ENCODE measurements at places on chromosomes 1 and 21.
A peak's percentile ranks its signal among the peaks of the same experiment; 100 is the strongest.

GRCh38 chr21:44527156-44527982 is 12.6 kb downstream of the KRTAP10-1 start:
- DNase-seq: no peak

GRCh38 chr1:151530461-151530860 is 9.6 kb upstream of the TUFT1 start:
- no peak for DNase-seq

- no peak for DNase-seq
Observed at GRCh38 chr1:10621906-10622305, 147.2 kb downstream of the PEX14 start.

DNA sequence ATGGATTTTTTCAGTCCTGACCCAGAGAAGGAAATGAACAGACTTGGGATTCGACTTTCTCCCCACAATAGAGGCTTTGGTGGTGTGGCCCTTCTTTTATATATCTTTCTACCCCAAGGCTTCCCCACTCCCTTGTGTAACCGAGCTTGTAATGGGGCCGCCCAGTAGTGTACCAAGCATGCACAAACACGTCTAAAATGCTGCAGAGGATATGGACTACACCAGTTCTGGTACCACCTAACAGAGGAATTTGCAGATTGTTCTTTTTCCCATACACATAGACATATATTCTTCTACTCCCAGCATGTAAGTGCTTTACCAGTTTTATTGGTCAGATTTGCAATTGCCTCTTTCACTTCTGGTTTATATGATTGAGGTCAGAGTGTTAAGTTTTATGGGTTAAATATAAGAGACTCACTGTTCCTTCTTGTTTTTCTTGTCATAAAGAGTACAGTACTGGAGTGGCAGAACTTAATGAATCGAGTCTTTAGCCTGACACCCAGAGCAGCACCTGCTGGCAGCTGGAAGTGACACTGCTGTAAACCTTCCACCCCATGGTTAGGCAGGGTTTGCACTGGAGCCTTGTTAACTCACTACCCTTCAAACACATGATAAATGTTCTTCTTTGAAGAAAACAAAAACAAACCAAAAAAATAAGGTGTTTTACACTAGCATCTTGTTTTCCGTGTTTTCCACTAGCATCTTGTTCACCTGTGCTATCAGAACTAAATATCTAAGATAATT is 198.6 kb downstream of the PTPRC start:
- no peak for DNase-seq

DNA sequence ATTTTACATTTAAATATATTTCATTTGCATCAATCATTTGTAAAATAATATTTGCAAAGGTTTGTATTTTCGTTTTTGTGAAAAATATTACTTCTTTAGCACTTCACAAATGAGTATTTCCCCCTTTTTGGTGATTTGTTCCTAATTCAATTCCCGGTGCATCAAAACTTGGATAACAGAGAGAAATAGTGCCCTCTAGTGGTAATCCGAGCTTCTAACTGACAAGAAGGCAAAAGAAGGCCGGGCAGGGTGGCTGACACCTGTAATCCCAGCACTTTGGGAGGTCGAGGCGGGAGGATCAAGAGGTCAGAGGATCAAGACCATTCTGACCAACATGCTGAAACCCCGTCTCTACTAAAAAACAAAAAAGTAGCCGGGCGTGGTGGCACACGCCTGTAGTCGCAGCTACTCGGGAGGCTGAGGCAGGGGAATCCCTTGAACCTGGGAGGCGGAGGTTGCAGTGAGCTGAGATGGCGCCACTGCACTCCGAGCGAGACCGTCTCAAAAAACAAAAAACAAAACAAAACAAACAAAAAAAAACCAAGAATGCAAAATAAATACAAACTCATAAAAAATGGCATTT is 137.7 kb downstream of the COL11A1 start:
- DNase-seq: no peak

GRCh38 chr1:107782217-107782845 is 182.6 kb downstream of the VAV3 start:
- no peak for DNase-seq

DNA sequence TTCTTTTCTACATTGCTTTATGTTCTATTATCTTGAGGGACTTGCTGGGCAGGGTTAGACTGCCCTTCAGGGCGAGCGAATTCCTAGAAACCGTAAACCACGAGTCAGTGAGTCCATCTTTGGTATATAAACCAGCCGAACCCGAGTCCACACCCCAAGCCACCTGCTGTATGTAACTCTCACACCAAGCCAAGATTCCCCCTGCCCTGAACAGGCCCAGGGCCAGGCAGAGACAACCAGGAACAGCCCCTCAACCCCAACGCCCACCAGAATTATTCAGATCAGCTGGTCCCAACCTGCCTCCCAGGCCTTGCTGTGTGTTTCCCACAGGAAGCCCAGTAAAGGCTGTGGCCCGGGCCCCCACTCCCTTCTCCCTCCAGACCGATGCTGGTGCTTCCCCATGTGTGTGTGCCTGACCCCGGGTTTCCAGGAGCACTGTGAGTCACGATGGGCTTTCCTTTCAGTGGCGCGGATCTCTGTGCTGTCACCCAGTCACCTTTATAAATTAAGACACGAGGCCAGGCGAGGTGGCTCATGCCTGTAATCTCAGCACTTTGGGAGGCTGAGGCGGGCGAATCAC is 17.1 kb downstream of the KIF17 start:
- no peak for DNase-seq

DNA sequence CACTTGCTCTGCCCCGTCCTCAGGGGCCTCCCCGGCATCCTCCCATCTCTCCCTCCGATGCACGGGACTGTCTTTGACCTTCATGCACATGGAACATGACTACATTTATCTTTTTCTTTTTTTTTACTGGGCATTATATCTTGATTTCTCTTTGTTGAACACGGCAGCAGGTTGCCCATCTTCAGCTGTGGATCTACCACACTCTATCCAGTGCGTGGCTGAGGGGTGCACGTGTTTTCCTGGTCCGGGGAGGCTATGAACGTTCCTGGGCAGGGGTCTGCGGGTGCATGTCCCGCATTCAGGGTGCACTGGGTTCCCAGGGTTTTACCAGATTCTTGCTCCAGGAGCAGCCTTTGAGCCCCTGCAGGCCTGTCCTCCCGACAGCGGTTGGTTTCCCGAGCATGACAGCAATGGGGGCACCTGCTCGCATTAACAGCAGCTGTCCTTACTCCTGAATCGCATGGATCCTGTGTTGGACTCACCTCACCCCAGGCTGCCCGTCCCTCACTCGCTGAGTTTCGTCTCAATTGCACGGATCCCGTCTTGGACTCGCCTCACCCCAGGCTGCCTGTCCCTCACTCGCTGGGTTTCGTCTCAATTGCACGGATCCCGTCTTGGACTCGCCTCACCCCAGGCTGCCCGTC is 7.4 kb downstream of the POFUT2 start:
- DNase-seq: no peak

GRCh38 chr1:187445066-187445465 is 616.3 kb downstream of the PLA2G4A start:
- no peak for DNase-seq

DNA sequence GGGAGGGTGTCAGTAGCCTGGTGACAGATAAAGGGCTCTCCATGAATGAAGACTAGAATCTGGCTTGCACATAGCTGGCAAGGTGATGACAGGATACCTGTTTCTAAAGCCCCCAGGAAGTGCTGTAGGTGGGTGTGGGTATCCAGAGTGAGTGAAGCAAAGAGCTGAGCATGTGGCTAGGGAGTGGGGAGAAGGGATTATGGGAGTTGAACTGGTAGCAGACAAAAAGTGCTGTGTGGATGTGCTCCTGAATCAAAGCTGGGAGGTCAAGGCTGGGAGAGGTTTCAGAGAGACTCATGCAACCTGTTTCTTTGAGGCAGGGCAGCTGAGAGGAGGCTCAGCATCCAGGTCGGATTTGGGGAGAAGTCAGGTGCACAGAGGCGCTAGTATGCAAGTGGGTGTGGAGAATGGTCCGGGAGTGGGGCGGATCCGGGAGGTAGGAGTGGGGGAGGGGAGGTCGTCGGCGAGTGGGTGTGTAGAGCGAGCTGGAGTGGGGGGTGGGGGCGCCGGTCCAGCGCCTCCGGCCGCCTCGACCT is 600 bp downstream of the ASTN1 start:
- DNase-seq: no peak

DNA sequence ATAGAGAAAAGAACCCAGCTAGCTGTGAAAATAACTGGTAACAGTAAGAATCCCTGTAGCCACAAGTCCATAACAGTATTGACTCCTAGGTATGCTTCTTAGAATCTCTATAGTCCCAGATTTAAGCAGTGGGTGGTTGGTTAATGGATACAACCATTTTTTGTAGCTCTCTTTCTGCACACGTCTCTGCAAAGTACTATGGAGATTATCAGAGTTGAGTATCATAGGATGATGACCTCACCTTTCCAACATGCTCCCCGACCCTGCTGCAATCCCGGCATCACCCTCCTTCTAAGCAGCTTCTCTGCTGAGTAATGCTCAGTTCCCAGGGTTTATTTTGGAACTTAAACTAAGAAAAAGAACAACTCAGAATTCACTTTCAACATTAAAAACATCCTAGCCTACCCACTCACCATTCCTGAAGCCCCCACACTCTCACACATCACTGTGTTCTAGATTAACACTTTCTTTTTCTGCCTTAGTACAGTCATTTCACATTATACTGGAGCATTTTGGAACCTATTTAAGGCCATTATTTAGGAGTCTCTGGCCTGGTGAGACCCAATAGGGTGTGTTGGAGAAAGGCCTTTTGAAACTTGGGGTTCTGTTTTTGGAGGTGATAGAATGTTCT is 2.7 kb downstream of the MLLT11 start:
- no peak for DNase-seq

GRCh38 chr1:192442736-192443135 is 125.9 kb downstream of the RGS21 start:
- no peak for DNase-seq

DNA sequence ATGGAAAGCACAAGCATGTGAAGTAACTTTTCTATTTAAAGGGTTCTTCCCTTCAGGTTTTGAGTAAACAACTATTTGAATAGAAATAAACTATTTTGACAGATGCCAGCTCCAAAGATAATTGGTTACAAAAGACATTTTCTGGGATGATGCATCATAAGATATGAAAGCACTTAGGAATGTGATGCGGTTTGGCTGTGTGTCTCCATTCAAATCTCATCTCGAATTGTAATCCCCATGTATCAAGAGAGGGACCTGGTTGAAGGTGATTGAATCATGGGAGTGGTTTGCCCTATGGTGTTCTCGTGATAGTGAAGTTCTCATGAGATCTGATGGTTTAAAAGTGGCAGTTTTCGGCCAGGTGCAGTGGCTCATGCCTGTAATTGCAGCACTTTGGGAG is 6.4 kb downstream of the DISP1 start:
- DNase-seq: no peak

GRCh38 chr21:16061194-16061593 is 331.4 kb downstream of the USP25 start:
- DNase-seq: no peak

DNA sequence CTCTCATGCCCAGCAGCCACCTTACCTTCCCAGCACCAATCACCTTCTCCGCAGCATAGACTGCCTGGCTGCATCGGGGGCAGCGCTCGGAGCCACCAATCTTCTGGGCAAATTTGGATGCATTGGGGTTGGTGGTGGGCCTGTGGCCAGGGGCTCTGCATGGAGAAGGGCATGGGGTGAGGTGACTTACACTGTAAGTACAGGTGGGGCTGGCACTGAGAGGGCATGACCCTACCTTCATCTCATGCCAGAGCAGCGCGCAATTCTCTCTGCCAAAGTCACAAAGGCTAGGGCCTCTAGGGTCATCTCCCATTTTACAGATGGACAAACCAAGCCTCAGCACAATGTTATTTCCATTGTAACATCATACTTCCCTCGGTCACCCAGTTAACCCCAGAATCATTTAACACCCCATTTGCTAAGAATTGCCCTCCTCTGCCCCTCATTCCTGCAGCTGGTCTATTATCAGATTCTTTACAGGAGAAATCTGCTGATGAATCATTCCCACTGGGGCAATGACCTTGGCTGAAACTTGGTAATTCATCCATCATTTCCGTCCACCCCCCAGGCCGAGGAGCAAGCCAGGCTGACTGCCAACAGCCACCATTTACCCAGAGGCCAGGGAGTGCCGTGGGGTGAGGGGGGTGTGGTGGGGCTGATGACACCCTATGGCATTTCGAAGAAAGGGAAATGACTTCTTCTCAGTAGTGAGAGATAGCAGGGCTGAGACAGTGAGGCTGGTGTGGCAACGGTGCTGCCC is 17.9 kb downstream of the CSRP1 start:
- no peak for DNase-seq

- DNase-seq: peak; percentile 66
Observed at GRCh38 chr1:26833432-26834405, 7.2 kb downstream of the ZDHHC18 start.

- DNase-seq: no peak
Observed at GRCh38 chr1:183331091-183331742, 87.0 kb downstream of the NMNAT2 start.

GRCh38 chr1:230824919-230825721 is 43.2 kb downstream of the C1orf198 start:
- no peak for DNase-seq

DNA sequence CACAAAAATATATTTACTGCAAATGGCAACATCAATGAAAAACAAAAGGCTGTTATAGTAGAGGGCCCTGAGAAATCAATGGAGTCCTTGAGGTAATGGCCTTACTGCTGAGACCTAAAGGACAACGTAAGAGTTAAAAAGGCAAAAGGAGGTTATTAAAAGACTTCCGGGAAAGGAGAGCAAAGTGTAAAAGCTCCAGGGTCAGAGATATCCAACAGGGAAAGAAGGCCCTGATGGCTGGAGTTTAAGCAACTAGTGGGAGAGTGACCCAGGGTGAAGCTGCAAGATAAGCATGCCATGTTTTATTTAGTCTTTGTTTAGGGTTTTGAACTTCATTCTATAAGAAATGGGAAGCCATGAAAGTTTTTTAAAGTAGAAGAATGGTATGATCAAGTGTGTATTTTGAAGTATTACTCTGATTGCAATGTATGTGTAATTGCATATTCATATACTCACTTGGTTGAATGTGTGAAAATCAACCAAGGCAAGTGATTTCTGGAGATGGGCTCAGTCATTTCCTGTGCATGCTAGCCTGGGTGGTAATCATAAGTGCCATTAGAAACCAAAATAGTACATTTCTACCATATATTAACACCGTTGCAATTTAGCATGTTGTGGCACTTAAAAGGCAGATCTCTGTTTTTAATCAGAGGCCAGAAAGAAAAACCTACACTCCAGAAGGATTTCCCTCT is 5.3 kb upstream of the DPYD start:
- no peak for DNase-seq

GRCh38 chr1:181726320-181727012 is 243.1 kb downstream of the CACNA1E start:
- no peak for DNase-seq

GRCh38 chr1:47727051-47727696 is 270.0 kb downstream of the TRABD2B start:
- DNase-seq: no peak

- no peak for DNase-seq
Observed at GRCh38 chr1:90100566-90100965, 105.7 kb downstream of the ZNF326 start.

DNA sequence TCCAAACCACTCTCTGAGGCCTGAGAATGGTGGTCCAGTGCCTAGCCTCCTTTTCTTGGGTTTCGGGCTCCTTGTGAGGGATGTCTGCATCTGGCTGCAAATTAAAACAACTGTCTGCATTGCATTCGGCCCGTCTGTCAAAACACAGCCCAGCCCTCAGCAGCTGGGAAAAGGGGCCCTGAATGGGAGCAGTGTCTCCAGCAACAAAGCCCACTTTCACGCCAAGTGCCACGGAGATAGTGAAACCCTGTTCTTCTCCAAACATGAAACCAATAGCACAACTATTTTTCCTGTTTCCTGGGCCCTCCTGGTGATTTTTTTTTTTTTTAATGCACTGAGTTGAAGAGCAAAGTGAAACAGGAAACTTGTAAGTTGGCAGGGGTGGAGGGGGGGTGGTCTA is 138.4 kb downstream of the PLXNA2 start:
- no peak for DNase-seq
